Endothelial cell of umbilical vein (primary cell): ENCODE measurements at places on chromosomes 5 and 9.

GRCh38 chr5:151141535-151141934, 16.0 kb downstream of the ANXA6 start:
- DNase-seq: no peak

DNA sequence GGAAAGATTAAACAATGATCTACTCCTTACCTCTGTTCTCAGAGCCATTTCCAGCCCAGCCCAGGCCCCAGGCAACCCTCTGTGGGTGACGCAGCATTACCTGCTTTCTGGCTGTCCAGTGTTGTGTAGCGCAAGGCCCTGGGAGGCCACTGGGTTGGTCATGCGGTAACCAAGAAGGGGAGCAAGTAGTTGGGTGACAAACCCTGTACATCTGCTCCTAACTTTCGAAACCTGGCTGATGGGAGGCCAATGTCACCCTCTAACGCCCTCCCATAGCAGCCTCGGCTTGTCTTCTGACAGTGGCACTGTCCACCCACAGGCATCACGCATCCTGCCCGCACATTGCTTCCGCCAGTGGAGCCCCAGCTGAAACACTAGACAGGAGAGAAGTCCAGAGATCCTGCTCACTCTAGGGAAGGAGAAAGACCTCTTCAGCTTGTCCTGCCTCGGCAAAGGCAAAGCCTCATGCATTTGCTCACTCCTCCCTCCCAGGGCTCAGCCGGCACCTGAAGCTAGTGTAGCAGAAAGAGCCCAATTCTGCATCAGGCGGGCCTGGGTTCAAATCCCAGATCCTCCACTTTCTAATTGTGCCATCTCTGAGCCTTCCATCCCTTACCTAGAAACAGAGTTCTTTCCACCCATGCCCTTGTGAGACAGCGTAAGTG, 94.6 kb downstream of the ADAMTS2 start:
- no peak for DNase-seq

- DNase-seq: no peak
These were observed 558.3 kb downstream of the DTWD2 start for GRCh38 chr5:118430076-118430475.

DNA sequence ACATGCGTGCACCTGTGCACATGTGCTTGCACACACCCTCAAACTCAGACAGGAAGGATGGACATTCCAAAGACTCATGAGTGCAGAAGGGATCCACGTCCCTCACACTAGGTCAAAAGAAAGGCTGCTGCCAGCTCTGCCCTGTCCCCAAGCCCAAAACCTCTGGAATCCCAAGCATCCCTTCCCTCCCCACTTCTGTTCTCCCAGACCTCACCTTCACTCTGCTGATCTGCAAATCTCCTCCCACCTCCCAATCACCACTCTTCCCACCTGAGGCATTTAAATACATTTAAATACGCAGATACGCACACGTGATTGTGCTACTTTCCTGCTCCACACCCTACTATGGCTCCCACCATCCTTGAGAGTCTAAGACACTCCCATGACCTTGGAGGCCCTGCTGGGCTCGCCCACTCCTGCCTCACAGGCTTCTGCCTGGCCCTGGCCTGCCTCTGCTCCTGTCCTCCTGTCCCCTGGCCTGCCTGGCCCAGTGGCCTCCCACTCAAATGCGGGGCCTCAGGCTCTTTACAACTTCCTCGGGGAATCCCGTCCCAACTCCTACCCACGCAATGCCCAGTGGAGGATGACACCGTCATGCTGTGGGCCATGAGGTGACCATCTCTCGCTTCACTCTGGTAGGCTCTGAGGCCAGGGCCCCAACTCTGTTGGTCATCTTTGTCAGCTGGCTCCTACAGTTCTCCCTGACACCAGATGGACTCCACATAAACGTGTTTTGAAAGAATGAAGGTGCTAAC, 478.4 kb upstream of the DAP start:
- no peak for DNase-seq

DNA sequence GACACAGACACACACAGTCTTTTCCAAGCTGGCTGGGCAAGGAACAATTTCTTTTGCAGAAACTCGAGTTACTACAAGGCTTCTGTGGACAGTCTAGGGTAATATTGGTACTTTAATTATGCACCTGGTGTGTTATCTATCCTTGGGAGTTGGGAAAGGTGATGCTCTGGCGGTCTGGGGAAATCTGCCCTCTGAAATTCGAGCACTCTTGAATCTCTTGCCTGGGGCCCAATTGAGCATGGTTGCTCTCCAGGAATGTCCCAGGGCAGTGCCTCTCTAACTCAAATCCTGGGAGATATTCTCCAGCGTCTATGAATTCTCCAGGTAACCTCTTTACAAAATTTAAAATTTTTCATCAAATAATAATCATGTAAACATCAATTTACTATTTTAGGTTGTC, 69.3 kb downstream of the KCNIP1 start:
- no peak for DNase-seq

- DNase-seq: no peak
These were observed 211.2 kb downstream of the MEF2C start for GRCh38 chr5:88671505-88672499.

DNA sequence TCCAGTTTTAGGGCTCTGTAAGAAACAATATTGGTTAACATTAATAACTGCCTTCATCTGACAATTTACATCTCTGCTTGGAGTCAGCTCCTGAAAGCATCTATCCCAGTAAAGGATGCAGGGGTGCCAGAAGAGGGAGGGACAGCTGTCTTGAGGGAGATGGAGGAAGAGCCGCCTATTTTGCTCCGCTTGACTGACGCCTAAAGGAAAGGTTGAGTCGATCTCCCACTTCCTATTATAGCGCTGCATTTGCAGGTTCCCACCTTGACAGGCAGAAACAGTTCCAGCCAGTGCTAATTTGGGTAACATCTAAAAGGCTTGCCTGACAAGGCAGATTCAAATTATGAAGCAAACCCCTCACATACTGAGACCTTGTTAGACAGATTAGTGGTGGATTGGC, 374.6 kb downstream of the SPATA31D1 start:
- no peak for DNase-seq

DNA sequence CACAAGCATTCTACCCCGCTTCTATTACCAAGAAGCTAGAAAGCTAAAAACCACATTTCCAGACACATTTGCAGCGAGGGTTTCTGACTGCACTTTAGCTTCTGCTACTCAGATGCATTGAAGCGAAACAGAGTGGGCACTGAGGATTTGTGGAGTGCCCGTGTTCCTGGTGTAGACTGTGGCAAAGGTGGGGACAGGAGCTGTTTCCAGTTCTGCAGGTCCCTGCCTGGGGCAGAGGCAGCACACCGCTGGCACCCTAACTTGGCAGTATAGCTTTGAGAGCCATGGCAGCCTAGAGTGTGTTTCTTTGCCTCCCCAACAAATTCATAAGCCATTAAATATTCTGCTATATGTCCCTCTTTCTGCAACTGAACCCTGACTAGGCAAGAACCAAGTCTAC, 108.6 kb upstream of the SPOCK1 start:
- DNase-seq: no peak

GRCh38 chr5:88081877-88082276, 186.8 kb downstream of the TMEM161B start:
- no peak for DNase-seq

GRCh38 chr9:15606643-15607472, 54.0 kb downstream of the CCDC171 start:
- peak; percentile 70 for DNase-seq

DNA sequence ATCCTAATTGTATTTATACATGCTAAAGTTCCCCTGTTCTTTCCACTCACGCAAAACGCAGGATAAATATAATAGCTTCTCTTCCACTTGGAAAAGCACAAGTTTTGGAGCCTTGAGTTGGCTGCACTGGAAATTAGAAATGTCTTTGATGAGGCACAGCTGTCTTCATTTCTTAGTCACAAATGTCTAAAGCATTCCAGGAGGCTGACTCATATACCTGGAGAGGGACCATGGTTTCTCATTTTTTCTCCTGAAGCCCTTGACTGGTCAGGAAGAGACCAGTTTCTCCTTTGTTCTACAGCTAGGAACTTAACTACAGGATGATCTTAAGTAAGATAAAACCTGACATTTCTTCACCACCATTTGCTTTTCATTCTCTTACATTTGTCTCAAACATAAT, 16.2 kb downstream of the MTX3 start:
- no peak for DNase-seq

DNA sequence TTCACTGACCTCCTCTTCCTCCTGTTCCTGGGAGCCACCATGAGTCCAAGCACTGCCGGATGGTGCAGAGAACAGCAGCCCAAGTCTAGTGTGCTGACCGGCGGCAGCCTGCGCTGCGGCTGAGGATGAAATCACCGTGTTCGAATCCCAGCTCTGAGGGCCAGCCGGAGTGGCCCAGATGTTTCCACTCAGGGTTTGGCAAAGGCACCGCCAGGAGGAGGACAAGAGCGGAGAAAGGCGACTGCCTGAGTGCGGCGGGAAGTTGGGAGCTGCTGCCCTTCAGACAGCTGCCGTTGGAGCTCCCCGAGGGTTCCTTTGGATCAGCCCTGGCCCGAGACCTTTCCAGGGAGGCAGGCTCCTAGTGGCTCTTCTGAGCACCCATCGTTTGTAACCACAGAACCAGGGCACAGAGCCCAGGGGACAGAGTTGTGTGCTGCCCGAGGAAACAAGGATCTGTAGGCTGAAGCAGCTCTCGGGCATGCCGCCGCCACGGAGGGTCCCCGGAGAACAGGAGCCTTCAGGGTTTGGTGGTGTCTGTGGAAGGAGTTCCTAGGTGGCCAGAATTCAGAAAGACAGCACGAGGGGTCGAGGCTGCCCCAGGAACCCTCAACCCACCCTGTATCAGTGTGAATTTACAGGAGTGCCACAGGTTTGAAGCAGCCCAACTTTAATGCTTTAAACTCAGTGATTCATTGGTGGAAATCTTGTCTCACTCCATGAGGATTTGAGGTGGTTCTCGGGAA, 115.6 kb upstream of the COL5A1 start:
- no peak for DNase-seq

DNA sequence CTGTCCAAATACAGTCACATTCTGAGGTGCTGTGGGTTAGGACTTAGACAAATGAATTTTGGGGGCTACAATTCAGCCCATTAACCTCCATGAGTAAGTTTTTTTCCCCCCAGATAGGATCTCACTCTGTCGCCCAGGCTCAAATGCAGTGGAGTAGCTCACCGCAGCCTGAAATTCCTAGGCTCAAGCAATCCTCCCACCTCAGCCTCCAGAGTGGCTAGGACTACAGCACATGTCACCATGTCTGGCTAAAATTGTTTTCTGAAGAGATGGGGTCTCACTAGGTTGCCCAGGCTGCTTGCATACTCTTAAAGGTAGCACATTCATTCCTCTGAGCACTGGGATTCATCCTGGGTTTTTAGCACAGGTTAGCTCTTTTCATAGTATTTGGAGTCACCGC, 22.2 kb downstream of the PPP2CA start:
- no peak for DNase-seq

GRCh38 chr5:143776951-143777350, 35.0 kb upstream of the HMHB1 start:
- no peak for DNase-seq
